ENCODE measurements at places on chromosomes 2 and 18.

GRCh38 chr18:37259711-37260110, 305.9 kb downstream of the CELF4 start:
- DNase-seq = no peak

- DNase-seq = no peak
Measured at GRCh38 chr18:41199212-41199611, 755.8 kb upstream of the PIK3C3 start.

GRCh38 chr2:44937688-44938240, 3.7 kb upstream of the SIX3 start:
- DNase-seq = no peak

DNA sequence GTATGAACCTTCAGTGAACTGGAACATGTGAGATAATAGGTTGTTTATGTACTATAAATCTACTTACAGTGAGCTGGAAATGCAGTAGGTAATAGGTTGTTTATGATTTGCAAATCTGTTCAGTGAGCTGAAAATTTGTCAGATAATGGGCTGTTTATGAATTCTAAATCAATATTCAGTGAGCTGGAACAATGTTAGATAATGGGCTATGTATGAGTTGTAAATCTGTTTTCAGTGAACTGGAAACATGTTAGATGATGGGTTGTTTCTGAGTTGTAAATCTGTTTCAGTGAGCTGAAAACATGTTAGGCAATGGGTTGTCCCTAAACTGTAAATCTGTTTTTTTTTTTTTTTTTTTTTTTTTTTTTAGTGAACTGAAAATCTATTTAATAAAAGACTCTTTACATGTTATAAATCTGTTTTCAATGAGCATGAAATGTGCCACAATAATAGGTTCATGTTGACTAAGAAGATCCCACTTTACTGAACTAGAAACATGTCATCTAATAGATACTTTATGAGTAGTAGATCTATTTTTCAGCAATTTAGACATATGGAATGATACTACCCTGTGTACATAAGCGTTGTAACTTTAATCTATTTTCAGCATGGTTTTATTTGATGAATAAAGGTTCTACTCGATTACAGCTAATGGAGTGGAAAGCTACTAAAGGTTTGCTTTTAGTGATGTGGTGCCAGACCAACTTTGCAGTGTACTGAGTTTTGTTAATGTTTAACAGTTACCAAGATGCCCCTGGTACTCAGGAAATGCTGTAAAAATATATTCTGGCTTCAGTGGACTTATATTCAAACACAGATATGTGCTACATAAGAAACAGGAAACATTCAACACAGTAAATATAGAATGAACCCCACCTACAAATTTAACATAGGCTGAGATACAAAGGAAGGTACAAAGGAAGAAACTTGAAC, 1471.8 kb downstream of the LRP1B start:
- no peak for DNase-seq

GRCh38 chr2:220076734-220077133, 449.3 kb downstream of the SLC4A3 start:
- DNase-seq = no peak

DNA sequence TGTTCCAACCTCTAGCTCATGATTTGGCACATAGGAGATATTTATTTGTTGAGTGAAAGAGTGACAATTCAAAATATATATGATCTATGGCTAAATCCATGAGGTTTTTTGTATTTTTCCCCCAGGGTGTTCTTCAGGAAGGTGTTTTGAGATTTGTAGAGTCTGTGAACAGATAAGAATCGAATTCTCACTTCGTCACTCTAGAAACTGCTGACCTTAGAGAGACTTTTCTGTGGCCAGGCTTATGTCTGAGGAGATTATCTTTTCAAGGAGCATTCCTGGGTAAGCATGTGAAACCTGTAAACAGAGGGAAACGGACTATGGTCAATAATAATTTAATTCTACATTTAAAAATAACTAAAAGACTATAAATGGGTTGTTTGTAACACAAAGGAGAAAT, 849 bp upstream of the ITGB6 start:
- DNase-seq = no peak

All from stimulated activated CD4-positive, alpha-beta T cell treated with anti-CD3 and anti-CD28 coated beads, TNF-alpha, amount 100 ng/mL, for 24 hours (primary cell).